ENCODE measurements at places on chromosomes 3 and 15.

DNA sequence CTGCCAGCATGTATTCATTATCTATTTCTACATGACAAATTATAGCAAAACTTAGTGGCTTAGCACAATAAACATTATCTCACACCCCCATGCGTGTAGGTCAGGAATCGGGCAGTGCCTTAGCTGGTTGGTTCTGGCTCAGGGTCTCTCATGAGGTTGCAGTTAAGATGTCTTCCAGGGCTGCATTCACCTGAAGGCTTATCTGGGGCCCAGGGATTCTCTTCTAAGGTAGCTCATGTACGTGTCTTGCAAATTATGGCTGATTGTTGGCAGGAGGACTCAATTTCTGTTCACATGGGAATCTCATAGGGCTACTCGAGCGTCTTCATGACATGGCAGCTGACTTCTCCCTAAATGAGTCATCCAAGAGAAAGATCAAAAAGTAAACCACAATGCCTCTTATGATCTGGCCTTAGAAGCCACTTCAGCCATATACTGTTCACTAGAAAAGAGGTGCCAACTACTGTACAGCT lies 42.9 kb upstream of the TSC22D2 start:
- no peak for DNase-seq

DNA sequence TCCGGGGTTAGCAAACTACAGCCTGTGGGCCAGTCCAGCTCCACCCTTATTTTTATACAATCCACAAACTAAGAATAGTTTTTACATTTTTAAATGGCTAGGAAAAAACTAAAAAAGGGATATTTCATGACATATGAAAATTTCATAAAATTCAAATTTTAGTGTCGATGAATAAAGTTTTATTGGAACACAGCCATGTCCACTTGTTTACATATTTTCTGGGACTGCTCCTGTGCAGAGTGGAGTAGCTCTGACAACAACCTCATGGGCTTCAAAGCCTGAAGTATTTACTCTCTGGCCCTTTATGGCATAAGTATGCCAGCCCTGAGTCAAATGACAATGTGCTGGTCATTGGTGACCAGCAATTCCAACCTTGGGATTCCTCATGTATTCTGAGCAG lies 17.2 kb downstream of the EFCC1 start:
- DNase-seq, result no peak

DNA sequence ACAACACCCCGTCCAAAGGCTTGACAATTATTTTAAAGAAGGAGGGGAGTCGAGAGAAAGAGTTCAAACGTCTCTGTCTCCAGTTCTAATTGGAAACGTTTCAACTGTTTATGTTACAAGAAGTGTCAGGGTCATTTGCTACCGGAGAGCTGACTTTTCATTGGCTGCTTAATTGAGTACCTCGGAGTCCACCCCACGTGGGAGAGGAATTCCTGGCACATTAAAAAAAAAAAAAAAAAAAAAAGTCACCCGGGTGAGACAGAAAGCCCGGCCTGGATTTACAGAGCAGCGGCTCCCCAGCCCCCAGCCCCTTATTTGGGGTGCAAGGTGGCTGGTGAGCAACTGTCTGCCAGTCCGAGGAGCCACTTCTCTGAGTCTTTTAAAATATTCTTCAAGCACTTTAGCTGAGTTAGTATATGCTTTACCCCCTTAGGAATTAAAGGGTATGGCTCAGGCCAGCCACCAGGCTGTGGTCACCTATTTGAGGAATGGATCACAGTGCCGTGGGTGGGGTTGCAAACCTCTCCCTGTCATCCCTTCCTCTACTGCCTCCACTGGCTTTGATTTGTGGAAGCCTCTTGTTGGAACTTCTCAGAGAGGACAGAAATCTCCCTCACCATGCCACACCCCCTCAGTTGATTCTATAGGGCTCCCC lies 3.9 kb upstream of the TLE3 start:
- DNase-seq, result no peak

DNA sequence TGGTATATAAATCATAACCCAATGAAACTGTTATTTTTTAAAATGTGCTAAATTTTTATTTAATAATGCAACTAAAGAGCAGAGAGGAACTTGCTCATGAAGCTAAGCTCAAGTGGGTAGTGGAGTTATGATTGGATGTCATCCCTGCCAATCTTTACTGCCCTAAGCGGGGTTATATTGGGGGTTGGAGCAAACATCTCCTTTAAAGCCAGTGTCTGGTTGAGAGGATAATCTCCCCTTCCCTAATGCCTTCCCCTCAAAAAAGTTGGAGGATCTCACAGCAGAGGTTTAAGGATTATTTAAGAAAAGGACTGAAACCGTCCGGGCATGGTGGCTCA lies 32.1 kb upstream of the CLASP2 start:
- no peak for DNase-seq

DNA sequence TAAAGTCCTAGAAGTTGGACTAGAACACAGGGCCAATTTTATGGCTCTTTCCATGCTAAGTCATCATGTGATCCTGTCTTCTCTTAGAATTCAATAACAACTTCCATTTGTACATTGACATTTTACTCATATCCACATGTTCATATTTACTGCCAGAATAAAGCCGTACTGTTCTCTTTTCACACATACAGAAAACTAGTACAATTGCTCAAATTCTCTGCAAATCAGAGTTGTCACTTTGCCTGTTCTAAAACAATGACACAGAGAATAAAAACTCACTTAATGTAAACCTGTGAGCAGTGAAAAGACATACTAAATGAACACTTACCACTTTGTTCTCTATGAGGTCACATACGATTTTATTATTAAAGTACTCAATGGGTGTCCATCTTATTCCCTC lies 3.5 kb downstream of the LDHAL6B start:
- no peak for DNase-seq

- no peak for DNase-seq
Measured at GRCh38 chr3:87792198-87792533, 266.6 kb downstream of the CGGBP1 start.

GRCh38 chr3:127339928-127340861 lies 52.3 kb upstream of the PRR20G start:
- no peak for DNase-seq

DNA sequence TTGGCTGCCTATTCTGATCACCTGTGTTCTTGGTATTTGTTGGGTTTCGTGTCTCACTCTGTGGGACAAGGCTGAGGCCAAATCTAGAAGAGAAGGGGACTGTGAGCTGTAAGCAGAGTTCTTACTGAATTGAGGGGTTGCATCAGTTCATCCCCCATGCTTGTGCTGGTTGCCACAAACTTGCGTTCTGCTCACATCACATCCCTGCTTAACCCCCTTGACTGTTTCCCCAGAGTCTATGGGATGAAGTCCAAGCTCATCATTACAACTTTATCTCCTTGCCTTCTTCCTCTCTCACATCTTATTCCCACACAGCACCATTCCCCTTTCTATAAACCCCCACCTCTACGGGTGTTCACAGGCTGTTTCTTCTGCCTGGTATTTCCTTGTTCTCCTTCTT lies 143.8 kb upstream of the ABHD17C start:
- DNase-seq, result no peak

DNA sequence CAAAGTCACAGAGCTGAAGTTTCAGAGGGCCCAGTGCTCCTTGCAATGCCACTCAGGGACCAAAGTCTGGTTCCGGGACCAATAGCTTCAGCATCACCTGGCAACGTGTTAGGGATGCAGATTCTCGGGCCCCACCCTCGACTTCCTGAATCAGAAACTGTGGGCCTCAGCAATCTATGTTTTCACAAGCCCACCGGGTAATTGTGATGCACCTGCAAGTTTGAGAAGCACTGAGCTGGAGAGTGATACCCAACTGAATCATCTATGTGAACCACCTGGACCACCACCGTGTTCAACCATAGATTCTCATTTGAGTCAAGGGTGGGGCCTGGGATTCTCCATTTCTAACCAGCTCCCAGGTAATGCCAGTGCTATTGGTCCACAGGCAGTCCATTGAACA lies 55.7 kb downstream of the CORO2B start:
- no peak for DNase-seq

GRCh38 chr3:127693336-127693843 lies 20.6 kb downstream of the ABTB1 start:
- DNase-seq, result no peak

GRCh38 chr3:192888190-192888589 lies 29.5 kb downstream of the MB21D2 start:
- DNase-seq, result no peak

DNA sequence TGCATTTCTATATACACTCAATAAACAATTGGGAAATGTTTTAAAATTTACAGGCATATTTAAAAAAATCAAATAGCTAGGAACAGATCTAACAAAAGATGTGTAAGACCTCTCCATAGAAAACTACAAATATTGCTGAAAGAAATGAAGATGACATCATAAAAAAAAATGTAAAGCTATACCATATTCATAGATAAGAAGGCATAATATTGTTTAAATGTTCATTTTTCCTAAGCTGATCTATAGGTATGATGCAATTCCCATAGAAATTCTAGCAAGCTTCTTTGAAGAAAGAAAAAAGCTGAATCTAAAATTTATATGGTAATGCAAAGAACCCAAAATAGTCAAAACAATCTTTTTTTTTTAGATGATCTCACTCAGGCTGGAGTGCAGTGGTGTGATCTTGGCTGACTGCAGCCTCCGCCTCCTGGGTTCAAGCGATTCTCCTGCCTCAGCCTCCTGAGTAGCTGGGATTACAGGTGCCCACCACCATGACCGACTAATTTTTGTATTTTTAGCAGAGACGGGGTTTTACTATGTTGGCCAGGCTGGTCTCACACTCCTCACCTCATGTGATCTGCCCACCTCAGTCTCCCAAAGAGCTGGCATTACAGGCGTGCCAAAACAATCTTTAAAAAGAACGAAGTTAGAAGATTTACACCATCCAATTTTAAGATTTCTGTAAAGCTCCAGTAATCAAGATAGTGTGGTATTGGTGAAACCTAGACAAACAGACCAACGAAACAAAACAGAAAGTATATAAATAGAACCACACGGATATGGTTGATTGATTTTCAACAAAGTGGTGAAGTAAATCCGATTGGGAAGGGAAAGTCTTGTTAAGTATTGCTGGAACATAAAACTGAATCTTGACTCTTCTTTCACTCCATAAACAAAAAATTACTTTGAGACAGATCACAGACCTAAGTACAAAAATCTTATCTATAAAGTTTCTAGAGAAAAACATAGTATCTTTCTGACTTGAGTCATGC lies 6.3 kb upstream of the BHLHE40 start:
- no peak for DNase-seq
